ENCODE measurements at places on chromosomes 11 and 22.
A peak's percentile ranks its signal among the peaks of the same experiment; 100 is the strongest.

DNA sequence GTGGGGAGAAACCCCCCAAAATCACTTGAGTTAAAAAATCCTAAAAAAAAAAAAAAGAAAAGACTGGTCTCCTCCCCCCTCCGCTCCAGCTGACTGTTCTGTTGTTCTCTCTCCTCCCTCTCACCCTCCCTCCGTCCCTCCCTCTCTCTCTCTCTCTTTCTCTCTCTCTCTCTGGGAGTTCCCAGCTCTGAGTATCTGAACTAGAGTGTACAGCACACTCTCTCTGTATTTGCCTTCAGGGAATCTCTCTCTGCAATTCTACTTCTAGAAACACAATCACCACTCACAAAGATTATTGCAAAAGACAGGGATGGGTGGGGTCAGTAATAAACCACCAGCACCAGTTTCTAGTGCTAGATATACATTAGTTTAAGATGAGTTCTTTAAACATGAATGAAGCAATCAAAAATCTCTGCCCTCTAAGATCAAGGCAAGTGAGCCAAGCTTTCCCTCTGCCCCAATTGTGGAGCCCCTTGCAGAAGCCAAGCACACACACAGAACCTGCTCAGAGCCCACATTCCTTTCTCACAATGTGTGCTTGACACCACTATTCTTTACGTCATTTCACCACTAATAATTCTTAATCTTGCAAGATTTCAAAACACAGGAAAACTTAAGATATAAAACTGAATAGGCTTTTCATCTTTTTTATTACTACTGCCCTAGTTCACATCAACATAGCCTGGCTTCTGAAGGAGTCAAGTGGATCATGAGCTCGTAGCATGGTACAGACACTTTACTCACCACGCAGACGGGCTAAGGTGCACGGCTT, 133.5 kb downstream of the RBFOX2 start:
- peak; percentile 7 for DNase-seq

GRCh38 chr11:117966908-117967307, 19.3 kb upstream of the IL10RA start:
- no peak for DNase-seq

DNA sequence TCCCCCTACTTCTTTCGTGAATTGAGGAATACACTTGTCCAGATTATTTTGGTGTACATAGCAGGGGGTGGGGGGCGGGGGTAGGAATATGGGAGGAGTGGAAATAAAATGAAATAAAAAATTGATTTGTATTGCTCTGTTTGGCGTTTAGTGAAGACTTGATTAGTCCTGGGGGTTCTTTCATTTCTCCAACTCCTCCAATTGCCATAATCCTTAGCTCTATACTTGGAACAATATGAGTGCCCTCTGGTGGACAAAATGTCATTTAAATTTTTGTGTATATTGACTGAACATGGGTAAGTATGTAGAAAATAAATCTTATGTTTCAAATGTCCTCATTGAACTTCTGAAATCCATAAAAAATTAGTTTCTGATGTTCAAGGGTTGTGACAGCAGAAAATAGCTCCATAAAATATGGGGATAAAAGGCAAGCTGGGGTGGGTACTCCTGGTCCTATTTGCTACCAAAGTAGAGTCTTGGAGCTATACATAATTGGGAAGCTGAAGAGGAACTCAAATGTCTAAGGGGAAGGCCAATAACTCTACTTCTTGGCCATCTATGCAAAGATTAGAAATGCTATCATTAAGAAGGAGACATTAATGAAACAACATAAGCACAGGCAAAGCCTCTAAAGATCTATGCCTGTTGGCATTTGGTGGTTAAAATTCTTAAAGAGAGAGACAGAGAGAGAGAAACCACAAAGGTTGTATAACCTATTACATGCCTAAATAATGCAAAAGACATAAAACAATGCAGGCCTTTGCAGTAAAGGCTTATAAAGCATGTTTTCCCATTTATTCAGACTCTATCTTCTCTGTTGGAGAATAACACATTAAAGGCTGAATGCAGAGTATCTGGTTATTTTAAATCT, 421.6 kb downstream of the METTL15 start:
- peak; percentile 46 for DNase-seq

- no peak for DNase-seq
These were observed 560.8 kb upstream of the LARGE1 start for GRCh38 chr22:34481090-34481489.

DNA sequence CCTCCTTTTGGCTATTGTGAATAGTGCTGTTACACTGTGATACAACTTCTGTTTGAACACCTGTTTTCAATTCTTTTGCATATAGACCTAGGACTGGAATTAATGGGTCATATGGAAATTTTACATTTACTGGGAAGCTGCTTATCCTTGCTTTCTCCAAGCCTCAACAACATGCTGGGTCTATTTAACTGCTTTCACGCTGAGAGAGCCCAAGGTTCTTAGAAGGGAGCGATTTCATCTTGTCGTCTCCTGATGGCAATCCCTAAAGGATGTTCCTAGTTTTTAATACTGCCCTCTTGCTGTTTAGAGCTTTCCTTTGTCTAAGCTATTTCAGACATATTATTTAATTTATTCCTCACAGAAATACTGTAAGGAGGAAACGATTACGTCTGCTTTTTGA, 15.5 kb downstream of the IRAG1 start:
- DNase-seq, result no peak

DNA sequence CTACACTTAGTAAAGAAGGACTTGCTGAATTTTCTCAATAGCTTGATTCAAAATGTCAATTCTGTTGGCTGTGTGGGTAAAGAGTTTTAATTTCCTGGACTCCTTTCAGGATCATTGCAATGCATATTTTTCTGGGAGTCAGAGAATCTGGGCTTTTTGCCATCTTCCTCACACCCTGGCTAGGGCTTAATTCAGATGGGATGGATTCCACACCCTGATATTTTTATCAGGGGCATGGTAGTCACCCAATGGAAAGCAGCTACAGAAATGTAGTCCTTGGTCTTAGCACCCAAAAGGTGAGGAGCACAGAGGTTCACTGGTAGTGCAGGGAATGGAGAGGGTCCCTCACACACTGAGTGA, 79.3 kb downstream of the SGSM3 start:
- no peak for DNase-seq

DNA sequence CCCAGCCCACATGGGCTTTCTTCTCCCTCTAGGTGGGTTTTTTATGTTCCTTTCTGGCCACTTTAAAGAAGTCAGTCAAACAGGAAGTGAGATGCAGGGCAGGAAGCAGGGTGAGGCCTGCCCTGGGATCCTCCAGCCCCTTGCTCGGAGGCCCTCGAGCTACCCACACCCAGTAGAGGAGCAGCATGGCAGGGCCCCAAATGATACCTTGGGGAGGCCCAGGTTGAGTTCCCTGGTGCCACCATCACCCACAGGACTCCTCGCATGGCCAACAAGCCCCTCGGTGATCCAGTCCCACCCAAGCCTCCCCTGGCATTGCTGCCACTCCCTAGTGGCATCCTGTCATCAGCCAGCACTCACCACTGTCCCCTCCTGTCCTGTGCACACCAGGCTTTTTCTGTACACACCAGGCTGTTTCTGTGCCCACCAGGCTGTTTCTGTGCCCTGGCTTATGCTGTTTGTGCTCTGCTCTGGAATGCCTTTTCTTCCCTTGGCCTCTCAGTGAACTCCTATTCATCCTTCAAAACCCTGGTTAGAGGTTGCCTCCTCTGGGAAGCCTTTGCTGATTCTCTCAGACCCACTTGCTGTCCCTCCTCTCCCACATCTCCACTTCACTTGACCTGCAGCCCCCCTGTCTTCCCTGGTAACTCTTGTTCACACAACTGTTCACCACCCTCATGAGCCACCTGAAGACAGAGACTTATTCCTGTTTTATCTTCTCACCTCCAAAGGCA, 3.1 kb upstream of the PTGDR2 start:
- DNase-seq, result no peak

DNA sequence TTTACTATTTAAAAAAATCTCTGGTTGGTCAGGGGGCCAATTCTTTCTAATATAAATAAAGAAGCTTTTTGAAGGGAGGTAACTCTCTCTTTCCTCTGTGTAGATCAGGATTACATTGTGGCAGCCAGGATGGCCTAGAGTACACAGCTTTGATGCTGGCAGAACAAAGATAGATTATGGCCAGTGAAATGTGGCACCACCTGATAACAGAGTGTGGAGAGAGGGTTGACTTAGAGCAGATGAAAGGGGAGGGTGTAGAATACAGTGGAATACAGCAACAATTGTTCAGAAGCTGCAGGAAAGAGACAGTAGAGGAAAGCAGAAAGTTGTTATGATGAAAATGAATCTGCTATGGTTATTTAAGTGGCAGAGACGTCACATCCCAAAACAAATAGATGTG, 99.0 kb downstream of the FAR1 start:
- no peak for DNase-seq

GRCh38 chr22:29351042-29351441, 35.5 kb upstream of the RASL10A start:
- no peak for DNase-seq

- no peak for DNase-seq
These were observed 108.4 kb downstream of the BLID start for GRCh38 chr11:122007601-122008071.

GRCh38 chr11:88363648-88364065, 26.1 kb upstream of the CTSC start:
- DNase-seq, result no peak

GRCh38 chr22:27348634-27349033, 452.9 kb downstream of the MN1 start:
- no peak for DNase-seq

DNA sequence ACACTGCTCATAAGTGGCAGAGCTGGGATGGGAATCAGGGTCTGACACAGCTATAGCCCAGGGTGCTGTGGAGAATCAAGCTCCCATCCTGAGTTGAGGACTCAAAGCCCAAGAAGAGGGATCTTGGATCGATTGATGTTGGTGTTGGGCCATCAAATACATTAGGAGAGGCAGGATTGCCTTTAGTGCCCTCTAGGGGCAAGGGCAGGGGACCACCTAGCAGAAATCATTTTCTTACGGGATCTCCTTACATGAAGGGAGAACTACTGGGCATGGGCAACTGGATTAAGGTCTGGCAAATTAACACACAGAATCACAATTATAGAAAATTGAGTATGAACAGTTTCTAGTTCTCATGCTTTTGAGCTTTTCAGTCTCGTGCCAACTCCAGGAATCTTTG, 24.9 kb upstream of the EMSY start:
- DNase-seq, result peak; percentile 7

DNA sequence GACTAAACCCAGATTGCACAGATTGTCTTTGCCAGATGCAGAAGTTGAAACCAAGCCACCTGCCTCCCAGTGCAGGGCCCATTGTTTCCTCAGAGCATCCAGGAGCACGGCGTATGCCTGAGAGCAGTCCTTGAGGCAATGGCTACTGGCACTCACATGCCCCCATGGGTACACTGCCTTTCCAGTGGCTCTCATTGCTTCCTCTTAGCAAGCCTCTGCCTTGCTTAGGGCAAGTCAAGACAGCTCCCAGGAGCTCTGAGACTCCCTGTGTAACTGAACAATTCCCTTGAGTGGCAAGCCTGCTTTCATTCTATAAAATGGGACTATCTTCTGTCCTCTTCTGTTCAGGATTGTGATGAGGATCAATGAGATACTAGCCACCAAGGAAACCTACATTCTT, 4.1 kb downstream of the SYTL2 start:
- no peak for DNase-seq

- no peak for DNase-seq
These were observed 5.9 kb upstream of the APOL6 start for GRCh38 chr22:35642305-35642741.

GRCh38 chr22:48751539-48752437, 1075.9 kb downstream of the BRD1 start:
- DNase-seq, result no peak
